Kasumi-1 (cell line): ENCODE measurements at places on chromosomes 13 and 19.

GRCh38 chr13:27018344-27018861, 153.2 kb downstream of the USP12 start:
- no peak for DNase-seq

DNA sequence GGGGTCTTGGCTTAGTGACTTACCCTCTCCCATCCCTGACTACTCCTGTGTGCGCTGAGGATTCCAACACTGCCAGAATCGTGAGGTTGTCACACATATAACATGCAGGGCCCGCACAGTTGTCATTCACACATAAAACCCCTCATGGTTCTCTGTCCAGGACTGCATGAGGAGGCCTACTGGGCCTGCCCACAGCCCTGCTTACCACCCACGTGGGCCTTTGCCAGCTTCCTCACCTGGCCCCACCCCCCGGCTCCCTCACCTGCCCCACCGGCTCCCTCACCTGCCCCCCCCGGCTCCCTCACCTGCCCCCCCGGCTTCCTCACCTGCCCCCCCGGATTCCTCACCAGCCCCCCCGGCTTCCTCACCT, 197.2 kb downstream of the TEX29 start:
- DNase-seq: no peak

- no peak for DNase-seq
These were observed 41.7 kb downstream of the ZNF85 start for GRCh38 chr19:20964798-20965197.

DNA sequence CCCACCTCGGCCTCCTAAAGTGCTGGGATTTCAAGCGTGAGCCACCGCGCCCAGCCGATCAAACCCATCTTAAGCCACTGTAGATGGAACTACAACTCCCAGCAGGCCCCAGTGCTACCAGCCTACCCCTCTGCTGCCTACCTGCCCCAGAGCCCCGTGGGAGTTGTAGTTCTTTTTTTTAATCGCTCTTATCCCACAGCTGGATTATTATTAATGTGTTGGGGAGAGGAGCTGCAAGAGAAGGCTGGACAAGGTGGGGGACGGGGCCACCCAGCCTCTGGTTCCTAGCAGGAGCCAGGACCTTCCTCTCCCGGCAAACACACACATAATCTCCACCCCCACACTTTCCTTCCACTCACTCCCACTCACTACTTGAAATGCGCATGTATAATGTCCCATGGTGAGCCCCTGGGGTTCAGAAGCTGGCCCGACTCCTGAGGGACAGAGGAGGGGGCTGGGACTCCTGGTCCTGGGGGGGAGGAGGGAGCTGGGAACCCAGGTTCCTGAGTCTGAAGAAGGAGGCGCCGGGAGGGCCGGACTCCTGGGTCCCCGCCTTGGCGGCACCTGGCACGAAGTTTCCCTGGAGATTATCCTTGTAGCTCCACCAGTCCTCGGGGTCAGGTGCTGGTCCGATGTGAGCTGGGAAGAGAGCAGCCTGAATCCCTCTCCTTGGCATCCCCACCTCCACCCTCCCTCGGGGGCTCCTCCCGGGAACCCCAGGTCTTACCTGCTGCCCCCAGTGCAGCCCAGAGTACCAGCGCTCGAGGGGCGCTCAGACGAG, 958 bp downstream of the CA11 start:
- DNase-seq: peak; percentile 77
